ENCODE measurements at places on chromosomes 16 and 17.

GRCh38 chr17:76847031-76847430 is 21.2 kb upstream of the MGAT5B start:
- no peak for DNase-seq

DNA sequence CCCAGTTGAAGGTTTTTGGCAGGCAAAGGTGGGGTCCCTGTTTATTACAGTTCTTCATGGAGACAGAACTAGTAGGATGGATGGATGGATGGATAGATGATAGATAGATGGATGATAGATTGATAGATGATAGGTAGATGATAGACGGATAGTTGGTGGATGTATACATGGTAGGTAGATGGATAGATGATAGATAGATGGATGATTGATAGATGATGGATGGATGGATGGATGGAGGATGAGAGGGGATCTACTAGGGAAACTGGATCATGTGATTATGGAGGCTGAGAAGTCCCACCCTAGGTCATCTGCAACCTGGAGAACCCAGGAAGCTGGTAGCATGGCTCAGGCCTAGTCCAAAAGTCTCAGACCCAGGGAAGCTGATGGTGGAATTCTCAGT is 88.6 kb downstream of the ABCC1 start:
- no peak for DNase-seq

DNA sequence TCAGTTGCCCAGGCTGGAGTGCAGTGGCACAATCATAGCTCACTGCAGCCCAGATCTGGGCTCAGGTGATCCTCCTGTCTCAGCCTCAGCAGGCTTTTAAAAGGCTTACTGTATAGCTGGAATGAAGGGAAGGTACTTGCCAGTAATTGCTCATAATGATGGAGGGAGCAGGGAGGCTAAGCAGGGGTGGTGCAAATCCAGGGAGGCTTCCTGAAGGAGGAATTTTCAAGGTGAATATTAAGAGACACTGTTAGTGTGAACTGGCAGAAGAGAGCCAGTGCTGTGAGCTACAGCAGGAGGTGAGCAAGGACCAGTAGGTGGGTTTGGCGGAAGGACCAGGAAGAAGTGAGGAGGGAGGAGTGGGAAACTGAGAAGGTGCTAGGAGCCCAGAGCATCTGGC is 24.7 kb downstream of the CRHR1 start:
- DNase-seq, result no peak

DNA sequence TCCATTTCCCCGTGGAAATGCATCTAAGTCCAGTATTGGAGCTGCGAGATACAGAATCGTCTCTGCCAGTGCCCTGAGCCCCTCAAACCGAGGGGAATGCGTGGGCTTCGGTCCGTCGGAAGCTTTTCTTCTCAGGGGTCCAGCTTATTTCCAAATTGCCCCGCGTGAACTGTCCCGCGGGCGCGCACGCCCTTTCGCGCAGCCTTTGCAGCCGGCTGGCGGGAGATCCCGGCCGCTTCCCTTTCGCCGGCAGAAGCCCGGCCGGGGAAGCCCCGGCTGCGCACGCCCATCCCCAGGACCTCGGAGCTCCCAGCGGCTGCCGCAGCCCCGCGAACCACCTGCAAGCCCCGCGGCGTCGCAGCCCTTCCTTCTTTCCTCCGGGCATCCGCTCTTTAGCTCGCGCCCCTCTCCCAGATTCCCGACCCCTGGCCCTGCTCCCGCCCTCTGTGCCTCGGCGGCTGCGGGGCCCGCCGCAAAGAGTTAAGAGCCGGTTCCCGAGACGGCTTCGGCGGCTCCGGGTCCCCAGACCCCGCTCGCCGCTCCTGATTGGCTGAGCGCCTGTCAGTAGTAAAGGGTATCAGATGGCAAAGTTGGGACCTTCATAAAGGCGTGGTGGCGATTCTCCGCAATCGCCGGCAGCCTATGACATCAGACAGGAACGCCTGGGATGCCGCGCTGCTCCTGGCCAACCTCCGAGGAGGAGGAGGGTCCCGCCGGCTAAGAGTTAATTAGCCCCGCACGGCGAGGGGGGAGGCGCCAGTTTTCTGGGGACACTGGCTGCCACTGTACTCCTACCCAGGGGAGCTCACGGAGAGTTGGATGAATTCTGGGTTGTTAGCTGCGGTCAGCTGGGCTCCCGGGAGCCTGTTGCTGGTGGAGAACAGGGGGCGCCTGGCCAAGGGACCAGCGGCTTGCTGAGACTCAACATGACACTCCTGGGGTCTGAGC is at the start of gene MYOCD:
Gene MYOCD (plus strand): TSS at position 628 of the 948 bp plus-strand sequence. CDS start 299 bp downstream, at position 927.
- no peak for DNase-seq

GRCh38 chr17:35708951-35709350 is 22.5 kb upstream of the RASL10B start:
- no peak for DNase-seq

DNA sequence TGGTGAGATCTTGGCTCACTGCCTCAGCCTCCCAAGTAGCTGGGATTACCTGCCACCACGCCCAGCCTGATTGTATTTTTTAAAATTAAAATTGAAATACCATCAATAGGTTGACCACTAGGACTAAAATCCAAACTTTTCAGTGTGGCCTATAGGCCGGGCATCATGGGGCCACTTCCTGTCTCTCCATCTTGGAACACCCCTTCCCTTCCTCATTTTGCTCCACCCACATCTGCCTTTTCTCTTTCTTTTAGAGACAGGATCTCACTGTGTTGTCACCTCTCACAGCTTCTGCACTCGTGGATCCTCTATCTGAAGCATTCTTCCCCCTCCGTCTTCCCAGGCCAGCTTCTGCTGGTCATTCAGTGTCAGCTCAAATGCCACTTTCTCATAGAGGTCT is 57.0 kb downstream of the BMERB1 start:
- no peak for DNase-seq

DNA sequence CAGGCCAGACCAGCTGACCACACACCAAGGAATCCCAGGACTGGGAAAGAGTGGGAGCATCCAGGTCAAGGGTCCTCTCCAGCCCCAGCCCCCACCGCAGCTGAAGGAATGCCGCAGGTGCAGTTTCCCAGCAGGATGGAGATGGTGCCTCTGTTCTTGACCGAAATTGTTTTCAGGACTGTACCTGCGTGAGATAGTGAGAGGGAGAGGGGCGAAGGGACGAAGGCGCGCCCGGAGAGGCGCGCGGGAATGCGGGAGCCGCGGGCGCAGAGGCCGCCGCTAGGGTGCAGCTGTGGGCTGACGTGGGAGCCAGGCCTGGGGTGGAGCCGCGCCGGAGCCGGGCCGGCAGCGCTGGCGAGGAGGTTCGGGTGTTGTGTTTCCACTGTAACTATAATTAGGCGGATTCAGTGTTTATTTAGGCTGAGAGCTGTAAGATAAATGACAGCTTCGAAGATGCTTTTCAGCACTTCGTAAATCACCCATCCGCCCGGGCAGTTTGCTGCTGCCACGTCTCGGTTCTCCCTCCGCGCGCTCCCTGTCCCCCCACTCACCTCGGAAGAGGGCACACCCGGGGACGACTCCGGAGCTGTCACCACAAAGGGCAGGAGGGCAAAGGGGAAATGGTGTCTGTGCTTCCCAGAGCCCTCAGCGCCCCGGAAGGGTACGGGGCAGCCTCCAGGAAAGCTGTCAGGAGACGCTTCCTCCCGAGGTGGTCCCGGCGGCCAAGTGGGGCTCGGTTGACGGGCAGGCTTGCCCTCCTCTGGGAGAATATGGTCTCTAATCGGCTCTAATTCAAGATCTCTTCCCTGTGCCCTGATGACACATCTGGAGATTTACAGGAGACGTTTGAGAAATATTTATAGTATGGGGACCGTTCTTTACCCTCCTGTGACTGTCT is 38.2 kb downstream of the HOXB1 start:
- DNase-seq, result peak; percentile 36

All from T-helper 1 cell (primary cell).